ENCODE measurements at places on chromosomes 16 and 17.

DNA sequence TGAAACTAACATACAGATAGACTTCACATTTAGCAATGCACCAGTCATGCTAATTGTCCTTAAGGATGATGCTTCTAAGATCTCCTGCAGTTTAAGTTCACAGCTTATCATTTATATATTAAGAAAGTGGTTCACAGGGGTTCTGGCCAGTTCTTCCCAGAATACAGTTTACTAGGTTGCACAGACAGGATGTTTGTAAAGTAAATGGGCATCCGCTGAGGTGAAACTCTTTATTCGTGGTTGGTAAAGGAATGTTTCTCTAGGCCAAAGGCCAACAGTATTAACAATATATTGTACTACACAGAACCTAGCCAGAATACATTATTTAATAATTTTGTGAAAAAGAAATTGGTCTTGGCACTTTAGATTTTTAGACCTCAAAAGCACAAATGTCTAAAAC lies 1427.3 kb downstream of the CDH8 start:
- no peak for DNase-seq

DNA sequence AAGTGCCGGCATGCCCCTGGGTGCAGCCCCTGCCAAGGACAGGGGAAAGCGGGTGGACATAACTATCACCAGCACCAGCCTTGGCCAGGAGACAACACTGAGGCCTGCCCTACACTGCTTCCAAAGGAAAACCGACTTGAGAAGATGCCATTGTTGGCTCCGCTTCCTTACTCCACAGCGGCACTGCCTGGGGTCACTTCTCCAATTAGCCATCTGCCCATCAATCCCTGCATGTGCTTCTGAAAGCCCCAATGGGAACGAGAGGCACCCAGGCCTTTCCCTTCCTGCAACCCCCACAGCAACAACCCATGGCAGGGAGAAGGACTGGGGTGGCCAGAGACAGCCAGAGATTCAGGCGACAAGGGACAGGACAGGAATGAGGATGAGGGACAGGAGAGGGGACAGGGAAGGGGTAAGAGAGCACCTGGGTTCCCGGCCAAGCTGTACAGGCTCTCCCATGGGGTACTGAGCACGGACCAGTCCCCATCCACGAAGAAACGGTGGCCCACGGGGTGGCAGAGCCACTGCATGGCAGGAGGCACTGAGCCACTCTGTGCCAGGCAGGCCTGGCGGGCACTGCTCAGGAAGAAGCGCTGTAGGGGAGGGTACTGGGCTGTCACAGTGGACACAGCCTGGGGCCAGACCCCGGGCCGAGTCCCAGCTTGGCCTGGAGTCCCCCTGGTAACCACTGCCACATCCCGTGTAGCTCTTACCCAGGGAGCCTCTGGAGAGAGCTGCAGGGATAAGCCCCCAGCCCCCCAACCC lies 21.2 kb downstream of the SREBF1 start:
- DNase-seq, result no peak

GRCh38 chr16:85166699-85167588 lies 54.7 kb upstream of the CIBAR2 start:
- no peak for DNase-seq

DNA sequence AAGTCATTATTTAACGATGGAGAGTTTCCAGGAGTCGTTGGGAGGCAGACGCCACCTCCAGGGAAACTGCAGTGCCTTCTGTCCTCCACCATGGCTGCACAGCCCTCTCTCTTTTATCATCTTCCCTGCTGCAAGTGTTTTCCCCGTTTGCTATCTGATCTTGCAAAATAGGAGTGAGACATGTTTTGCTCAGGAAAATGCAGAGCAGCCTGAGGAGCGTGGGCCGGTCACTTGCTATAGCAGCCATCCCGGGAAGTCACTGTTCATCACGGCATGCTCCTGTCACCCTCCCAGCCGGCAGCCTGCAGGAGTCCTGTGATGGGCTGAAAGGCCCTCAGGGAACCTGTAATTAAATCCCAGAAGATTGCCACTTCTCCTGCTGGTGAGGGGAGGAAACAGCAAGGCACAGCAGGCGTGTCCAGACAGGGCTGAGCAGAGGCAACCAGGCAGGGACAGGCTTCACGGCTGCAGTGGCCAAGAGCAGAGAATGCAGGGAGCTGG lies 143.1 kb downstream of the GSG1L start:
- no peak for DNase-seq

DNA sequence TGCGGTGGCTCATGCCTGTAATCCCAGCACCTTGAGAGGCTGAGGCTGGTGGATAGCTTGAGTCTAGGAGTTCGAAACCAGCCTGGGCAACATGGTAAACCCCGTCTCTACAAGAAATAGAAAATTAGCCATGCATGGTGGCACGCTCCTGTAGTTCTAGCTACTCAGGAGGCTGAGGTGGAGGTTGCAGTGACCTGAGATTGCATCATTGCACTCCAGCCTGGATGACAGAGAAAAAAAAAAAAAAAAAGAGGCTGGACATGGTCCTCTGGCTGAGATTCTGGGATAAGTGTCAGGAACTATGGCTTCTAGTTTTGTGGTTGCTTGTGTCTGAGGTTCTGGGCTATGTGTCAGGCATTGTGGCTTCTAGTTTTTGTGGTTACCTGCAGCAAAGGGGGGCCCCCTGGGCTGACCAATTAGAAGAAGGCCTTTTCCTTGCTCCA lies 7.0 kb downstream of the KSR1 start:
- no peak for DNase-seq

- DNase-seq, result no peak
Observed at GRCh38 chr16:68732042-68732680, 4.9 kb upstream of the CDH1 start.

DNA sequence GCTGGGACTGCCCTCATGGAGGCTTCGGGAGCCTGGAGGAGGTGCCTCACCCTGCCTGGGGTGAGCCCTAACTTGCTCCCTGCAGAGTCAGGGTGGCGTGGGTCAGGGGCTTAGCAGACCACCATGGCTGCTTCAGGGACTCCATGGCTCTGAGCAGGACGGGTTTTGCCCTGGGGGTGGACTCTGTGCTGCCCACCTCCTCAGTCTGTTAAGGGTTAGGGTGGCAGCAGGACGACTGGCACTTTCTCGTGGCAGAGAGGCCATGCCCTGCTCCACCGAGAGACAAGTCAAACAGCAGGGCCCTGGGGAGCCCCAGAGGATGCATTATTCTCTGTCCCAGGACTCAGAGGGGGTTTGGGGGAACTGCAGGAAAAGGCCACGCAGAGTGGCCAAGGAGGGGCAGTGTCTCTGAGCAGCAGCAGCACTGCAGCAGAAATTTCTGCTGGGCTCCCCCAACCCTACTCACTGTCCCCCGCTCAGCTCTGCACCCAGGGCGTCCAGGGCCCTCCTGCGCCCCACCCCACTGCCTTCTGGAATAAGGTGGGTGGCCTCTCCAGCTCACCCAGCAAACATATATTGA lies 1.8 kb upstream of the PRSS22 start:
- no peak for DNase-seq

DNA sequence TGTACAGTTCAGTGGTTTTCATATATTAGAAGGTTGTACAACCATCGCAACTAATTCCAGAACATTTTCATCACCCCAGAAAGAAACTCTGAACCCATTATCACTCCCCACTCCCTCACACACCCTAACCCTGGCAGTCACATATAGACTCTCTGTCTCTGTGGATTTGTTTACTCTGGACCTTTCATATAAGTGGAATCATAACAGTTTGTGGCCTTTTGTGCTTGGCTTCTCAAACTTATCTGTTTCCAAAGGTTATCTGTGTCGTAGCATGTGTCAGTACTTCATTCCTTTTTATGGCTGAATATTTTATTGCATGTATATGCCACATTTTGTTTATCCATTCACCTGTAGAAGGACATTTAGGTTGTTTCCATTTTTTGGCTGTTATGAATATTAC lies 12.4 kb downstream of the TENT4B start:
- no peak for DNase-seq

DNA sequence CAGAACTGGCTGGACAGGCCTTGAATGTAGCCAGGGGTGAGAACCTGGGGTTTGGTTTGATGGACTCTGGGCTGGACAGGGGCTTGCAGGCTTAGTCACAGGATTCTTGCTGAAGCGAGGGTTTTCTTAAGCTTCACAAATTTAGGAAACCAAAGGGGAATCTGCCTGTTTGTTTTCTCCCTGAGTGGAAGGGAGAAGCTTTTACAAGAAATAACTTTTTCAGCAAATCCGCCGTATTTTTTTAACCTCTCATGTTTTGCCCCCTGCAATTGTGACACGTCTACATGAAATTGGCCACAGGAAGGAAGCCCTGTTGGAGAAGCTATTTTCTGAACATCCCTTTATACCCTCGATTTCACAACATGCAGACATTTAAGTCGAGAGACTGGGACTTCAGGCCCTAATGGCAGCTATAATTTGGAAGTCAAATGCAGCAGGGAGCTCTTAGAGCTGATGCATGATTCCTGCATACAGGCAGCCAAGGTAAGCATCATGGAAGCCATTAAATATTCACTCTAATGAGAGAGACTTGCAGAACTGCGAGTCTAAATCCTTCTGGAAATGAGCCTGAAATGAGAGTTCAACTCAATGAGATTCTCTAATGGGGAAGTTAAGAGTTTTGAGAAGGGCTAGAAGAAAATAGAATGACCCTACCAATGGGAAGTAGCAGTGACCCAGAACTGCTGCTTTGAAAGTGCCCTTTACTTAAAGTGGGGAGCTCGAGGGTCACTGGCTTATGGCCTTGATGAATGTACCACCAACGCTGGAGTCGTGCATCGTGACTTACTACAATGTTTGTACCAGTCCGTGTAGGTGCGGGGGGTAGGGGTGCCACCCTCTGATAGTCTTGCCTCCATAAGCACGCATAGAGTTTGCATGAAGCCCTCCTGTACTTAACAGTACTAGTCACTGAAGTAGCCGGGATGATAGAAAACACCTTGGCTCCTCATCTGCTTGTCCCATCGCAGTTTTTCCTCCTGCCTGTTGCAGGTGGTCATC lies 45.1 kb upstream of the IRF8 start:
- no peak for DNase-seq

DNA sequence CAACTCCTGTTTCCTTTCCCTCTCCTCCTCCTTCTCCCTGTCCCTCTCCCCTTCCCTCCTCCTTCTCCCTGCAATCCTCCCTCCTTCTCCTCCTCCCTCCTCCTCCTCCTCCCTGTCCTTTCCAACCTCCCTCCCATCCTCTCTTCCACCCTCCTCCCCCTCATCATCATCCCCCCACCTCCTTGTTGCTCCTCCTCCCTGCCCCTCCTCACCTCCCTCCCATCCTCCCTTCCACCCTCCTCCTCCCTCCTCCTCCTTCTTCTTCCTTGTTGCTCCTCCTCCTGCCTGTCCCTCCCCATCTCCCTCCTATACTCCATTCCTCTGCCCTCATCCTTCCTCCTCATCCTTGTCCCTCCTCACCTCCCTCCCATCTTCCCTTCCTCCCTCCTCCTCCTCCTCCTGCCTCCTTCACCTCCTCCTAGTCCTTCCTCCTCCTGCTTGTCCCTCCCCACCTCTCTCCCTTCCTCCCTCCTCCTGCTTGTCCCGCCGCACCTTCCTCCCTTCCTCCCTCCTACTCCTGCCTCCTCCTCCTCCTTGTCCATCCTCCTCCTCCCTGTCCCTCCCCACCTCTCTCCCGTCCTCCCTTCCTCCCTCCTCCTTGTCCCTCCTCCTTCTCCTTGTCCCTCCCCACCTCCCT lies 222.5 kb downstream of the IRF8 start:
- no peak for DNase-seq

GRCh38 chr16:81716478-81717225 lies 62.4 kb upstream of the PLCG2 start:
- DNase-seq, result no peak

- no peak for DNase-seq
Observed at GRCh38 chr17:16417896-16418684, 2.7 kb downstream of the TRPV2 start.

DNA sequence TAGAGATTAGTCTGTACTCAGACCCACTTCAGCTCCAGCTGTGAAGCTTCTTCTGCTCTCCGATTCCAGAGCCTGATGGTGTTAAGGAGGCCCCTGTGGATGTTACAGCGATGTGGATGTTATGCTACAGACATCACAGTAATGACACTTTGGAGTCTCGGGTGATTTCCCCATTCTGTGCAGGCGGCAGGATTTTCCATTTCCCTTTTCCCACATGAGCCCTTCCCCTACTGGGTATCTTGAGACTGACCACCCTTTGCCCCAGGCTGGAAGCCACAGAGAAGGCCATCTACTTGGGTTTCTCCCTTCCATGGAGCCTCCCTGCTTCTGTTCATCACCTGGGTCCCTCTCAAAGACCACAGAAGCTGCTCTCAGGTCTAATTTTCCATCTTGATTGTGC lies 78.3 kb downstream of the KCNJ12 start:
- no peak for DNase-seq

- no peak for DNase-seq
Observed at GRCh38 chr16:77424871-77425604, 9.8 kb downstream of the ADAMTS18 start.

DNA sequence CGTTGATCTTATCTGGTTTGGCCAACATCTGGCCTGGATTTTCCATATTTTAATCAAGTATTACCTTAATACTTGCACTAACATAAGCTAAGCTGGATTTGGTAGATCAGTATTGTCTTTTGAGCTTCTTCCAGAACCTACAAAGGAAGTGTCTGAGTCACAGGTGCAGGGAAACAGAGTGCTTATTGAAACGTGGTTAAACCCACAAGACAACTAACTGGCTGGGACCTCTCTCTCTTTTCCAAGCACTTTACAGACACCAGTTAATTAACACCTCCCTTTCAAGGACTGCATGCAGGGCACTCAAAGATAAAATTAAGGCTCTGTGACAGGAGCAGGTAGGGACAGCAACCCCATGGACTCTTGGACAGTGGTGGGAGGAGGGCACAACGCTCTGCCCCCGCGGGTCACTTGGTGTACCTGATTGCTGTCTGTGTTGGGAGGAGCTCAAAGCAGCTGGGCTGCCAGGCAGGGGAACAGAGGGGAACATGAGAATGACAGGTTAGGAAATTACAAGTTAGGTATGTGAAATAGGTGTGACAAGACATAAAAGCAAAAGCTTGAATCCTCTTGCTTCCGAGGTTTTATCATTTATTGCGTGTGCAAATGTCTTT lies 133.7 kb upstream of the MON1B start:
- no peak for DNase-seq

- no peak for DNase-seq
Observed at GRCh38 chr16:87856791-87857228, 12.5 kb downstream of the SLC7A5 start.

- DNase-seq, result no peak
Observed at GRCh38 chr16:73355981-73356380, 308.1 kb upstream of the ZFHX3 start.

DNA sequence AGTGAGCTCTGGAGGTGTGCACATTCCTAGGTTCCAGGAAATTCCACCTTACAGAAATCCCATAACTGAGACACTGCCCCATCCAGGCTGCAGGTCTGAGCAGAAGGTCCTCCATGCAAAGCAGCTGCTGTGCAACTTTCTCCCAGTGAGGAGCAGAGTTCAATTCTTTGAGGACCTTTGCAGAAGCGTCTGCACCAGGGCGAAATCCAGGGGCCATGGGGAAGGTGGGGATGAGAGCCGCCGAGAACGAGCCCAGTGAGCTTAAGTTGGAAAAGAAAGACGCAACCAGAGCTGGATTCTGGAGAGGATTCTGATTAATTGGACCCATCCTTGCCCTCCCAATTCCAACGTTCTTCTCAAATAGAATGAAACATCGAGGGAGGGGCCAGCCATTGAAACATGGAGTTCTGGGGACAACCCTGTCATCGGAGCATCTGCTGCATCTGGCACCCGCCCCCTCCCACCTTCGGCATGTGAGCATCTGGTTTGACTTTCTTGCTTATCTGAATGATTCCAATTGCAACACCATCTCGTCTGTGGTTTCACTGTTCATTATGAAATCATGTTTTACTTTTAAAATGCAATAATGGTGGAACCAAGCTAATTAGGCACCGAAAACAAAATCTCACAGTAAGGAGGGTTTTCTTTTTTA lies 190.6 kb upstream of the FOXF1 start:
- no peak for DNase-seq

GRCh38 chr17:19747829-19748806 lies at the start of gene ALDH3A1:
Gene ALDH3A1 (minus strand): TSS chr17:19748298. CDS start chr17:19745129, 3,169 bp downstream.
- no peak for DNase-seq
